ENCODE measurements at places on chromosomes 13 and 19.

GRCh38 chr19:6997679-6998445, 23.4 kb downstream of the MBD3L2B start:
- ATAC-seq, result peak; percentile 68

DNA sequence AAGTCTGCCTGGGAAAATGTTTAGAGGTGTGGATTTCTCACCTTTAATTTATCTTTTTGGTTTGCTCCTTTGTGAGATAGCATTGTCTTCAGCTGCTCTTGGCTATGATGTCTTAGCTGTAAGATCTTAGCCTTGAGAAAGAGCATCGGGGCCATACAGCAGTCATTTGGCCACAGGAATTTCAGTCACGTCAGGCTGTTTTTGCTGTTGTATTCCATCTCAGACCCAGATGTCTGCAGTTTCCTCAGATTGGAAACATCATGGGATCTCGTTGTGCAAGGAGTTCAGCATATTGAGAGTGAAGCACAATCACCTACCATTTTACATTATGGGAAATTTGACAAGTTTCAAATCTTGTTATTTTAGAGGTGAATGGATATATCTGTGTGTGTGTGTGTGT, 89.3 kb upstream of the C1QTNF9B start:
- ATAC-seq, result no peak

GRCh38 chr19:963486-963951, 20.6 kb upstream of the WDR18 start:
- ATAC-seq, result no peak

DNA sequence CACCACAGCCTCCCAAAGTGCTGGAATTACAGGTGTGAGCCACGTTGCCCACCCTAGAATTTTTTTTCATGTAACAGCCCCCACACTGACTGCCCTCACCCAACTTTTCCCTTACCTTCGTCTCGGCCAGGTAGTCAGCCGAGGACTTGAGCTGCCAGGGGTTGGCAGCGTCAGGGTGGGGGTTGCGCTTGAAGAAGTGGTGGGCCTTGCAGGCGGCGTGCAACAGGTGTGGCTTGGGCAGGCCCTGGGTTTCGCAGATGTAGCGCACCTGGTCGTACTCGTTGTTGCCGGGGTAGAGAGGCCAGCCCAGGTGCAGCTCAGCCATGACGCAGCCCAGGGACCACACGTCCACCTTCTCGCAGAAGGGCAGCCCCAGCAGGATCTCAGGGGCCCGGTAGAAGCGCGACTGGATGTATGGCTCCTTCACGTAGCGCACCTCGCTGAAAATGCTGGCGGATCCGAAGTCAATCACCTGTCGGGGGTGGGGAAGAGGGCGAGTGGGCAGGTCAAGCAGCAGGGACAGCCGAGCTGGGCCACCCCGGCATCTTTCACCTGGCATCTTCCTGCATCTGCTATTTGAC, 6.2 kb downstream of the HIPK4 start:
- ATAC-seq, result no peak

DNA sequence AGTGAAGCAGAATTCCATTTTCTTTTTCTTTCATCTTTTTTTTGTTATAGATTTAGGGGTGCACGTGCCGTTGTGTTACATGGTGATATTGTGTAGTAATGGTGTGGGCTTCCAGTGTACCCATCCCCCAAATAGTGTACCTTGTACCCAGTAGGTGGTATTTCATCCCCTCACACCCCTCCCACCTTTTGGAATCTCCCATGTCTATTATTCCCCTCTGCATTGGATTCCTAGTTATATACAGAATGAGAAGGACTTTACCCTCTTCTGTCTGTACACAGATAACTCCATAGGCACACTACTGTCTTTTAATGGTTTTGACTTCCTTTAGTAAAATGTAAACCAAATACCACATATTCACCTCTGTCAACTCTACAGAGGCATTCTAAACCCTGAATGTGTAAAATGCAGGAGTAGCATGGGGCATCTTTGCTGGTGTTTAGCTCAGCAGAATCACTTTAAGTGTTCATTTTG, 28.0 kb downstream of the FRY start:
- no peak for ATAC-seq

GRCh38 chr13:110367620-110368019, 60.5 kb downstream of the COL4A2 start:
- no peak for ATAC-seq

DNA sequence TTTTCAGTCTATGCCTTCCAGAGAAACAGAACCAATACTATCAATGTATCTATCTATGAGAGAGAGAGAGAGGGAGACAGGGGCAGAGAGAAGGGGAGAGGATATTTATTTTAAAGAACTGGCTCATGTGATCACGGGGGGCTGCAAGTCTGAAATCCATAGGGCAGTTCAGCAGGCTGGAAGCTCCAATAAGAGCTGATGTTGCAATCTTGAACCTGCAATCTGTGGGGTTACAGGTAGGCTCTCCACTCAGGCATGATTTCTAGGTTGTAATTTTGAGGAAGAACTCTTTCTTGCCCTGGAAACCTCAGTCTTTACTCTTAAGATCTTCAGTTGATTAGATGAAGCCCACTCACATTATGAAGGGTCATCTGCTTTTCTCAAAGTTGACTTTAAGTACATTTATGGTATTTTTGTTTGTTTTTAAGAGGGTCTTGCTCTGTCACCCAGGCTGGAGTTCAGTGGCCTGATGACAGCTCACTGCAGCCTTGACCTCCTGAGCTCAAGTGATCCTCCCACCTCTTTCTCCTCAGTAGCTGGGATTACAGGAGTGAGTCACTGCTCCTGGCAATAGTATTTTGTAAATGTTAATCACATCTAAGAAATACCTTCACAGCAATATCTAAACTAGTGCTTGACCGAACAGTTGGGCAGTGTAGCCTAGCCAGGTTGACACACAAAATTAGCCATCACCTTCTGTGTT, 376.4 kb downstream of the FGF9 start:
- no peak for ATAC-seq
